ENCODE measurements at places on chromosomes 1 and 21.
A peak's percentile ranks its signal among the peaks of the same experiment; 100 is the strongest.

DNA sequence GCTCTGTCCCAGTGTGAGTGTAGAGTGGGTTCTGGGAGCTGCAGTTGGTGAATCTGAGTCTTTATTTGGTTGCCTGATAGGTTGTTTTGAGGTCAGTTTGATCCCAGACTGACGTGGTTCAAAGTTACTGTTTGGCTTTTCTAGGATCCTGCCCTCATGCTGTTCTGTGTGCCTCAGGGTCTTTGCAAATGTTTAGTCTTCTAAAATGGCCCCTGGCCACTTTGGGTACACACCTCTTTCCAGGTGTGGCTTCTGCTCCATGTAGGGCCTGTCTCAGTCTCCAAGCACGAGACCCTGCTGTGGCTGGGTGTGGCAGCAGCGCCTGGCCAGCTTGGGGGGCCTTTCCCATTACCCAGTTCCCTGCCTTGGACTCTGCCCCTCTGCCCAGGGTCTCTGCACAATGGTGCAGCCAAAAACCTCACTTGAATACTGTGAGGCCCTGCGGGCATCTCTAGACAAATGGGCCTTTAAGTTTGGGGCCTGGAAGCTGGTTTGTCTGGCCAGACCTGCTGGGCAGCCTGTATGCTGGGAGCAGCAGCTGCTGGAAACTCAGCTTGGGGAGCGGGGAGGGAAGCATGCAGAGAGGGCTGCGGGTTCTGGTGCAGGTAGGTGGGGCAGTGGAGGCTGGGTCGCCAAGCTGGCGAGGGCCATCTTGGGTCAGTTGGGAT is 5.6 kb downstream of the PTPRF start:
- DNase-seq: no peak

DNA sequence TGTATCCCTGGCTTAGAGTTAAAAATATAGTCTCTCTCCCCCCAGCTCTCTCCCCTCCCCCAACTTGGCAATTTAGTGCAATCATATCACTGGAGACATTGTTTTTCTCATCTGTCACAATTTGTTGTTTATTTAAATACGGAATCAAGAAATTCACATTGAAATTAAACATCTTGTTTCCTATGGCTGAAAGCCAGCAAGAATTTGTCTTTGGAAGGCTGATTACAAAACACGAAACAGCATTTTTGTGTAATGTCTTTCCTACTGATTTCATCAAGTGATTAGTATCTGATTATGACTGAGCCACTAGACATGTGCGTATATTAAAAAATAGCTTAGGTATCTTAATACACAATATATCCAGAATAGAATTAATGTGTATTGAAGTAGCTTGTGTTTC is 119.7 kb downstream of the LYPLAL1 start:
- DNase-seq: no peak

DNA sequence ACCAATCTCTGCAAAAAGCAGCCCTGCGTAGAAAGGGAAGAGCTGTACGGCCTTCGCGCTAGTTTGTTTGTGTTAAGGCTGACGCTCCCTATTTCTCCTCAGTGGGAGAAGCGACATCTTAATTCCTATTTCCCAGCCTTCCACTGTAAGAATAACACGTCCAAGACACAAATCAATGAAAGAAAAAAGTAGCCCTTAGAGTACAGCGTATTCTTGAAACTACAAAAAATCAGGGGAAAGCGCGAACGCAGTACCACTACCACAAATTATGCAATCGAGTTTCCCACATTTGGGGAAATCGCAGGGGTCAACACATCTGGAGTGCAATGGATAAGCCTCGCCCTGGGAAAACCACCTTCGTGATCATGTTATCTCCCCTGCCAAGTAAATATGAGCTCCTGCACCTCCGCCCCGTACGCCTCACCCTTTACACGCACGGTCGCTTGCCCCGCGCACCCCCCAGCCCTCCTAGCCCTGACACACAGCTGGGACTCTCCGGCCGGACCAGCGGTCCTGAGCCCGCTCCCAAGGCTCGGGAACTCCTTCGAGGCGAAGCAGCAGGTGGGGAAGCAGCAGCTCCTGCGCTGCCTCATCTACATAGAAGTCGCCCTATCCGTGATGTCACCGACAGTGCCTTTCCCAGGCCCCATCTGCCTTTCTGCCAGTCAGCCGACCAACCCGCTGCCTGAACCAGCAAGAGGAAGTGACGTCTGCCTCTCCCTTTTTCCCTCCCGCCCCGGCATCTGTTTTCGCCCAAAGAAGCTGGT is 94.7 kb downstream of the PPIAL4G start:
- peak; percentile 92 for DNase-seq

DNA sequence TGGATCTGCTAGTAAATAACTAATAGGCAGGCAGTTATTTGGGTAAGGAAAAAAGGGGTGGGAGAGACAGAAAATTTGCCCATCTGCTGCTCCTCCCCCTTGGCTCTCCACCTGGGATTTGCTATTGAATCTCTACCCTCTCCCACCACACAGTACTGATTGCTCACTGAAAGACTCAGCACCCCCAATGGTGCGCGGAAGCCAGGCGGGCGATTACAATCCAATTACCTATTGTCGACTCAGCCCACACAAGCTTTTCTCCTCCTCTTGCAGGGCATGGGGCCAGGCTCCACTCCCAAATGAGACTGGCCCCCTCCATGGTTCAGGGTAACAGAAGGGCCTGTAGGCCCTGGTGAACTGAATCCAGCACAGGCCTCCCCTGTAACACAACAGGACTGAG is 2.7 kb upstream of the HMGN2 start:
- DNase-seq: no peak

- DNase-seq: no peak
Observed at GRCh38 chr1:86460998-86461397, 7.7 kb upstream of the CLCA1 start.

GRCh38 chr1:150560576-150561253 is 11.5 kb downstream of the ADAMTSL4 start:
- peak; percentile 49 for DNase-seq

DNA sequence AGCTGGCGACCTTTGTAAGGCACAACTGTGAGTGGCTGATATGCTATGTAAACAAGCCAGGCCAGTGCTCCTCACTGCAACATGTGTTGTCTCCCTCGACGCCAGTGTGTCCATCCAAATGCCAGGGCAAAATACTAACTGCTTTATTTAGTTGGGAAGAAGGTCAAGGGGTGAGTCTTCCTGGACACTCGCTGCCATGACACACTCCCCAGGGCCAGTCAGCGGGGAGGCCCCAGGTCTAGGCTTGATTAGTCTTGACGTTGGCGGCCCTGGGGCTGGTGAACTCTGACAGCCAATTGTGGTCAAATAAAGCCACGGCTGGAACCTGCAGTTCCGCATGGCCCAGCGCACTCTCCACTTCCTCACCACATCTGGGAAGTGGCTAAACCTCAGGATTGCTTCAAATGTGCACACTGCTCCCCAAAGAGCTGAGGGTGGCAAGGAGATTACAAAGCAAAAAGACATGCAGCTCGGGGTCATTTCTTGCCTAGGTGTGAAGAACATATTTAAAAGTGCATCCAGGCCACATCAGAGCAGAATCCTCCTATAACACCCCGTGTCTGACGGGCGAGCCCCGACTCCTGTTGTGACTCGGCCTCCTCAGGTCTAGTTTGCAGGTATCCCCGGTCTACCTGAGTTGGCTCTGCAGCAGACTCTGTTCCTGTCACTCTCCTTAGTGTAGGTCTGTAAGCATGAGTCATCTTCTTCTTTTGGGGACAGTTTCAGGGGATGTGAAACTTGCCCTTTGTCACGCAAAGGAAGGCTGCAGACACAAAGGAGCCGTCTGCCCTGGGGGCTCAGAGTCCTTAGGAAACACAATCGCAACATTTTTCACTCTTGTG is 183.5 kb downstream of the RUNX1 start:
- no peak for DNase-seq
